ENCODE measurements at places on chromosomes 7 and 10.

DNA sequence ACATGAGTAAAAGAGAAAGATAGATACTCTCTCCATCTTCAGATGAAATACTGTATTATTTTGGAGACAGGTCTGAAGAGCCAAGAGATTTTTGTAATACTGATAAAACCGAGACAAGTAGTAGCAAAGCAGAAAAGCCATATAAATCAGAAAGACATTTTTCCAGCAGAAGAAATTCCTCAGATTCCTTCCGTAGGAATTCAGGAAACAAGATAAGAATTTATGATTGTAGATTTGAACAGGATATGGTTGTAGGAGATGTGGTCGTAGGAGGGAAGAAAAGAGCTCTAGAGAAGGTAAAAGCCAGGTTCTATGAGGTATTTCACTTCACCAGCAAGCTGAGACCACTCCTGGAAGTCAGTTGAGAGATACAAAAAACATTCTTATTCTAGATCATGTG, 17.6 kb upstream of the AASS start:
- DNase-seq = no peak

GRCh38 chr10:70284542-70285475, 1.0 kb upstream of the NPFFR1 start:
- DNase-seq = no peak

- no peak for DNase-seq
Measured at GRCh38 chr7:91847231-91847630, 33.3 kb downstream of the MTERF1 start.

- DNase-seq = no peak
Measured at GRCh38 chr7:107613948-107614347, 33.9 kb downstream of the BCAP29 start.

DNA sequence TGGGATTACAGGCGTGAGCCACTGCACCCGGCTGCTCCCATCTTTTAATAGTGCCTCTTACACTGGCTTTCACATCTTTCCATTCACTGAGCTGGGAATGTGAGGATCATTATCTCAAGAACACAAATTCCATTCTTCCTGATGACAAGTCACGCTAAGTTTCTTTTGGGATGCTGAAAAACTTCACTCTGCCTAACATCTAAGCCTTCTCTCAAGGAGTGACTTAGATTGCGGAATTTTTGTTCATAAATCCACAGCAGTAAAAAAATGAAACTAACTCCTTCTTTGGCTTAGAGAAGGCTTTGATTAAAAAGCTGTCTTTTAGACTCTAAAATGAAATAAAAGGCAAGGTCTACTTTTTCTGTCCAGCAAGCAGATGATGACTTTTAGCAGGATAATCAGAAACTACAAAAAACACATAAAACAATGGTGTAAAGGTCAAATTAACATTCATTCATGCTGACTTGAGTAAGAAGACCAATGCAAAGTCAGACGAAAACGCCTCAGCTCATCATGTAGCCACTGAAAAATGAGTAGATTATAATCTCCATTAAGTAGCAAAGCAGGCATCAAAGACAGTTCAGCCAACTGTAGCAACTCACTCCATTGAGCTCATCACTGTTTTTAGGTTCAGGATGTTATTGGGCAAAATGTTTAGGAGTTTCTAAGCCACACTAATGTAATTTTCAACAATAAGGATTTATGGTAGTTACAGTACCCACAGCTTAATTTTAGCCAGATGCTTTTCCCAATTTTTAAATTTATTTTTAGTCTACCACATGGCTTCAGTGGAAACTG, 178.8 kb downstream of the ELMO1 start:
- DNase-seq = no peak

DNA sequence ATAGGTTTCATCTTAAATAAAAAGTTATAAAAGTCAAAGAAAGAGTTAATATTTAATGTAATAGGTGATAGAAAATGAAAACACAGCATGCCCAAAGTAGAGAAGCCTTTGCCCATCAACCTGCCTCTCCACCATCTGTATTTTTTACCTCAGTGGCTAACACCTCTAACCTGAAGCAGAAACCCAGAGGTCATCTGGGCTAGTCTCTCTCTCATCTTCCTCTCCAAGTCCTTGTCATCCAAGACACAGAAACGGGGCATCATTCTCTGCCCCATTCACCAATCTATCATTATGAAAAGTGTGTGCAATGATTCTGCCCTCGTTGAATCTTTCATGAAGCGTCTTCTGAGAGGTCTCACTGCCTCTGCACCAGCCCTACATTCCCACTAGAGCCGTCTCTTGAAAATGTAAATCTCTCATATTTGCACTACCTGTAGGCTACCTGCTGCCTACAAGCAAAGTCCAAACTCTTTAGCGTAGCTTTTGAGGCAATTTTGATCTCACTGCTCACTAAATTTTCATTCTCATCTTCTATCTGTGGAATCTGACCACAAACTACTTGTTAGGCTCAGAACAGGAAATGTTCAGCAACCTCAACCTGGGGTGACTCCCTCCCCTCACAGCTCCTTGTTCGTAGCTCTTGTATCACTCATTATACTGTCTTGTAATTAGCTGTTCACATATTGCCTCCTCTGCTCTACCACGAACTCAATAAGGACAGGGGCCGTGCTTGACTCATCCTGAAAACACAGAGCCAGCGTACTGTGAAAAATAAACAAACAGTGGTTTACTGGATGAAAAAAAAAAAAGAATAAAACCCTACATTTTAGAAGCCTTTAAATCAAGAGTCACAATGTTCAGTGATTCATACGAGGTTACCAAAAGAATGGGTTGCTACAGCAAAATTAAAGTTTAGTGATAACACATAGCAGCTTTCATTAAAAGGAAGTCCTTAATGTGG, 83.1 kb downstream of the CTNNA3 start:
- no peak for DNase-seq

GRCh38 chr7:50660830-50661175, 95.6 kb upstream of the DDC start:
- DNase-seq = no peak

DNA sequence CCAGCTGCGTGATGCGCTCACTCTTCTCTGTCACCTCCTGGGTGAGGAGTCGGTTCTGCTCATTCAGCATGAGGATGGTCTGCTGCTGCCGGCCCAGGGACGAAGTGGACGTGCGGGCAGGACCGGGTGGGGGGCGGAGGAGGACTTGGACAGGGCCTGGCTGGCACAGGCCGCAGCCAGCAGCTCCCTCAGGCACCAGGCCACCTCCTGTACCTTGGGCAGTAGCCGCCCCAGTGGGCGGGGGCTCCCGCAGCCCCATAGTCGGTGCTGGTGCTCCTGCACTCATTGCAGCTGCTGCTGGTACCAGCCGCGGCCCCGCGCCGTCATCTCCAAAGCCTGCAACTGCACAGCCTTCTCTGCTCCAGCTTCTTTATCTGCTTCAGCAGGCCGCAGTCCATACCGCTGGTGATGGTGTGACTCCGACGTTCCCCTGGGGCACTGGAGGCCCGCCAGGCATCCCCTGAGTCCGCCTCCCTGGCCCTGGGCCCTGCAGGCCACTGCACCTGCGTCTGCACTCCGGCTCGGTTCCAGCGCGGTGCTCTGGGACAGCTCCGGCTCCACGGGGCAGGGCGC, 884.9 kb upstream of the ZNF722 start:
- DNase-seq = no peak

DNA sequence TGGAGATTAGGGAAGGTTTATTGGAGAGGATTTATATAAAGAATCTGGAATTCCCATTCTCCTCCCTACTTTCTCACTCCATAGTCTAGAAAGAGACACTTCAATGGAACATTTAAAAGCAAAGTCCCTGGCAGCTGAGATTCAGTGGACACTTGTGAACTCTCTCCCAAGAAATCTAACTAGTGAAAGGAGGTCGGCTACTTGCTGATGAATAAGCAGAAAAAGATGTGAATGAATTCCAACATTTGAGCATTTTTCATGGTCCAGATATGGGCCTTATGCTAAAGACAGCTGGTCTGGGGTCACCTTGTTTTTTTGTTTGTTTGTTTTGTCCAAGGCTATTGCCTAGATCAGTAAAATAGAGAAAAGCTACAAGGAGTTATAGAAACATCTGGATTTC, 141.1 kb upstream of the LRRTM3 start:
- DNase-seq = no peak

GRCh38 chr7:107644309-107644974, 16.2 kb upstream of the SLC26A4 start:
- DNase-seq = no peak

- no peak for DNase-seq
Measured at GRCh38 chr7:134394056-134394455, 64.8 kb downstream of the AKR1B1 start.

GRCh38 chr7:17299483-17299991, 1.1 kb downstream of the AHR start:
- no peak for DNase-seq

DNA sequence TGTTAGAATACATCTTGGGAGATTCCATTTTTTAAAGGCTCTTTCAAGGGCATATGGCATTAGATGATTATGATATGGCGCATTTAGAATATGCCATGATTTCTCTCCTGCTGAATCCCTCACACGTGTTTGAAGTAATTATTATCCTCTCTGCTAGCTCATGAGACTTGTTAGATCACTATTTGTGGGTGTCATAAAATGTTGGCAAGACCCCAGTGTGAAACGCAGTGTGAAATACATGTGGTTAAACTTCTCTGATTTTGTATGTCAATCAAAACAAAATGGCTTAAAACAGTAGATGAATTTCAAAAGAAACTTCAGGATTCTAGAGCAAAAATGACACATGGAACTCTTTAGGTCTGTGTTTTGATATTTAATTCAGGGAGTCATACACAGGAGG, 560.8 kb downstream of the AUTS2 start:
- no peak for DNase-seq
